HepG2 (cell line): ENCODE measurements at places on chromosomes 3 and 15. TPM values are rescaled to one million over a fixed set of nuclear protein-coding genes. Genes with fewer than 3 reads are reported as not detected.

The DIS3L gene
- 50.5 and 65.4 TPM in 2 replicates for total RNA-seq

The OCA2 gene
- total RNA-seq = 0.02 TPM in 1 of 2 replicates, not detected in the other

The ANKUB1 gene
- total RNA-seq = not detected in 2 replicates

The SI gene
- total RNA-seq = not detected in 2 replicates

DNA sequence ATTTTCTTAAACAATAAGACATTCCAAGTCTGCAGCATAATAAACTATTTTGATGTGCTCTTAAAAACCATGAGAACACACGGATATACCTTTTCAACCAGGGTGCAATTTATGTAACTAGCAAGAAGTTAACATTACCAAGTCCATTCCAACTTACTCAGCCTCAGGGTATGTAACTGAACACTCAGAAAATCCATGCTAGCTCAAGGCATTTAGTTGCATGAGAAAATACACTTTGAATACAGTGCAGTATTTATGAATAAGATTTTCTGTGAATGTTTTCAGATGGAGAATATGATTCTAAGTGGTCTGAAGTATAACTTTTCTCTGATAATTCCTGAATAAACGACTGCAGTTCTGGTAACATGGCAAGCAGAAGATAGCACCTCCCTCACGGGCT is 124.3 kb downstream of the SNRK start:
- DNase-seq = no peak

DNA sequence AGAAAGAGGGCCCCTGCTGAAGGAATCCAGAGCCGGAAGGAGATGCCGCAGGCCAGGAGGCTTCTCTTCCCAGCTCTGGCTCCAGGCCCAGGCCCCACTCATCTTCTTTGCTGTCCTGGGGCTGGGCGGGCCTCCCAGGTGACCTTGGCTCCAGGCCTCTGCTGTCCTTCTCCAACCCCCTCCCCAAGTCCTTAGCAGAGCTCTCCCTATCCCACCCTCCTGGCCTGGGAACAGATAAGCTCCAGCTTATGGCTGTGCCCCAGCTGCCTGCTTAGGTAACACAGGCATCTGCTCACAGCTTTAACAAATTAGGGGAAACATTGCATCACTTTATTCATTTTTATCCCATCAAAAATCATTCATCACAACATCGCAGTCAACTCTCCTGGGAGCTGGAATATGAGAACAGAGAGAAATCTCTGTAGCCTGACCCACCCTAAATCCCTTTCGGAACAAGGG is 86.9 kb downstream of the SEMA5B start:
- no peak for DNase-seq

- DNase-seq = no peak
Observed at GRCh38 chr3:107370907-107371306, 6.3 kb upstream of the CCDC54 start.

GRCh38 chr3:27532426-27533260 is 48.5 kb upstream of the SLC4A7 start:
- no peak for DNase-seq
